ENCODE measurements at places on chromosomes 5 and 9. TPM values are rescaled to one million over a fixed set of nuclear protein-coding genes. Genes with fewer than 3 reads are reported as not detected.

Gene THBS4
- total RNA-seq: 0.98 TPM

Gene FBXO10
- 14.0 TPM for total RNA-seq

Gene SLC6A18
- not detected for total RNA-seq

Gene SMARCA2
- total RNA-seq: 98.0 TPM

Gene UBTD2
- total RNA-seq: 22.8 TPM

Gene F12
- 5.2 TPM for total RNA-seq

Gene TNFSF15
- total RNA-seq: 0.74 TPM

Gene GPR21
- total RNA-seq: not detected

Gene ZBTB6
- 5.9 TPM for total RNA-seq

Gene NSG2
- 7.1 TPM for total RNA-seq

Gene DMGDH
- 4.2 TPM for total RNA-seq

Gene ANKRD18A
- total RNA-seq: 1.5 TPM

Gene CYLC2
- total RNA-seq: not detected

Gene AQP7
- 6.4 TPM for total RNA-seq

Gene SIT1
- 2.5 TPM for total RNA-seq

Gene BARHL1
- not detected for total RNA-seq

All from vagina (tissue), 2 donors.